Activated T-helper 1 cell treated with anti-CD3 and anti-CD28 coated beads, Interleukin-12 subunit alpha, Interleukin-12 subunit beta, Interleukin-2, Interleukin-4 antibody, amounts not matched to agents 30 ng/mL and 10 ng/mL and 1 ng/mL, durations not matched to agents 14 hours and 24 hours and 36 hours (primary cell): ENCODE measurements at places on chromosomes 6 and 20. TPM values are rescaled to one million over a fixed set of nuclear protein-coding genes. Genes with fewer than 3 reads are reported as not detected.

Gene GRIK2
- total RNA-seq: not detected in 2 replicates

Gene WFDC10A
- not detected in 2 replicates for total RNA-seq

Gene PRDM13
- total RNA-seq: 0.15 TPM in 1 of 2 replicates, not detected in the other

Gene SPTLC3
- total RNA-seq: 0.10 and 0.18 TPM in 2 replicates

Gene ZC2HC1B
- total RNA-seq: 0.24 TPM in 1 of 2 replicates, not detected in the other

Gene VWA7
- 2.9 and 5.0 TPM in 2 replicates for total RNA-seq

Gene AKAP12
- total RNA-seq: 0.47 and 0.78 TPM in 2 replicates

Gene HTR1E
- not detected in 2 replicates for total RNA-seq

Gene SLC22A7
- total RNA-seq: not detected in 2 replicates

Gene FYN
- 347 and 355 TPM in 2 replicates for total RNA-seq

Gene RNF182
- total RNA-seq: not detected in 2 replicates

Gene HTR1B
- not detected in 2 replicates for total RNA-seq

Gene LPA
- not detected in 2 replicates for total RNA-seq

Gene SNHG17
- total RNA-seq: 89.8 and 104 TPM in 2 replicates

Gene TASP1
- total RNA-seq: 13.8 and 14.8 TPM in 2 replicates

Gene TFAP2A
- total RNA-seq: not detected in 2 replicates

Gene RING1
- total RNA-seq: 50.7 and 53.4 TPM in 2 replicates

Gene CLDN20
- total RNA-seq: 0.29 TPM in 1 of 2 replicates, not detected in the other

Gene OR2B2
- not detected in 2 replicates for total RNA-seq

Gene BHLHE23
- not detected in 2 replicates for total RNA-seq

Gene GPLD1
- total RNA-seq: 0.22 and 0.39 TPM in 2 replicates

Gene ZBP1
- total RNA-seq: 0.15 and 0.41 TPM in 2 replicates

Gene ID4
- total RNA-seq: not detected in 2 replicates

Gene TREM1
- total RNA-seq: not detected in 2 replicates

Gene PTPRK
- 3.1 and 3.2 TPM in 2 replicates for total RNA-seq

Gene SLC35D3
- not detected in 2 replicates for total RNA-seq

Gene NKAPL
- 0.16 TPM in 1 of 2 replicates, not detected in the other for total RNA-seq

Gene LAMA4
- not detected in 2 replicates for total RNA-seq

Gene TUBB2B
- 0.20 and 0.57 TPM in 2 replicates for total RNA-seq

Gene TMEM151B
- total RNA-seq: 0.29 TPM in 1 of 2 replicates, not detected in the other

Gene CNKSR3
- not detected in 2 replicates for total RNA-seq

Gene B3GAT2
- 0.02 TPM in 1 of 2 replicates, not detected in the other for total RNA-seq

Gene SKIC2
- 85.8 and 101 TPM in 2 replicates for total RNA-seq

Gene BFSP1
- total RNA-seq: 0.76 and 0.80 TPM in 2 replicates

Gene DEFB132
- total RNA-seq: not detected in 2 replicates

Gene HLA-DMB
- 2.7 and 2.8 TPM in 2 replicates for total RNA-seq

Gene COX7A2
- 495 and 497 TPM in 2 replicates for total RNA-seq

Gene TSPO2
- total RNA-seq: not detected in 2 replicates

Gene IPCEF1
- 4.2 and 5.1 TPM in 2 replicates for total RNA-seq

Gene GPR6
- not detected in 2 replicates for total RNA-seq

Gene SEL1L2
- not detected in 2 replicates for total RNA-seq

Gene NOTCH4
- total RNA-seq: 0.66 and 0.73 TPM in 2 replicates

Gene PDE10A
- total RNA-seq: not detected in 2 replicates

Gene SLC17A1
- total RNA-seq: not detected in 2 replicates

Gene IP6K3
- not detected in 2 replicates for total RNA-seq

Gene OR2H2
- not detected in 2 replicates for total RNA-seq

Gene RAET1L
- not detected in 2 replicates for total RNA-seq

Gene FOXS1
- not detected in 2 replicates for total RNA-seq

Gene MSH5
- total RNA-seq: 80.5 and 83.4 TPM in 2 replicates

Gene PERP
- total RNA-seq: 5.6 and 5.7 TPM in 2 replicates

Gene MUC21
- total RNA-seq: not detected in 2 replicates

Gene PRRT1
- total RNA-seq: 0.24 and 0.57 TPM in 2 replicates

Gene GGTLC1
- not detected in 2 replicates for total RNA-seq

Gene DYNLT2
- total RNA-seq: 2.2 and 2.6 TPM in 2 replicates

Gene CAGE1
- 0.13 and 0.20 TPM in 2 replicates for total RNA-seq

Gene CD24
- total RNA-seq: 0.56 and 0.65 TPM in 2 replicates

Gene ZC3H12D
- 94.7 and 96.7 TPM in 2 replicates for total RNA-seq

Gene KHDC1L
- total RNA-seq: not detected in 2 replicates
